ENCODE measurements at places on chromosomes 1 and 21.

DNA sequence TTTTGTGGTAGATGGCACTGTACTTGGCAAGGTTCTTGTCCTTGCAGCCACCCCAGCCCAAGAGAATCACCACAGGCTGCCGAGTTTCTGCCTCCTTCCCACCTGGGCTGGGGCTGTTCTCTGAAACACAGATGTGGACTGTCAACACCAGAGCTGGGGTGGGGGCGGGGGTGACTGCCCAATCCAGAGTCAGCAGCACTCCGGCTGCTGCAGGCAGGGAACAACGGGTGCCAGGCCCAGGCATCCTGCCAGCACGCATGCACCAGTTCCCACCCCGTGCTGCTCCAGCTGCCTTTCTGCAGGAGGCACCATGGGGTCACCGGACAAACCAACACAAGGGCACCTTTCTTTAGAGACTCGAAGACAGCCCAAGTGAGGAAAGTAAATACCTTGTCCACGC lies 14.1 kb downstream of the TMEM53 start:
- no peak overlapping the region for H3K4me3 ChIP-seq
- no peaks in the 10 kb centered on the region for H3K4me1 ChIP-seq
- H3K27ac ChIP-seq, result no peak overlapping the region
- H3K27me3 ChIP-seq, result no peaks in the 10 kb centered on the region
- DNase-seq, result no peak

GRCh38 chr1:222454782-222455181 lies 93.1 kb downstream of the HHIPL2 start:
- no peaks in the 10 kb centered on the region for H3K27me3 ChIP-seq
- no peak overlapping the region for H3K27ac ChIP-seq
- no peaks in the 10 kb centered on the region for H3K4me1 ChIP-seq

GRCh38 chr21:38830671-38831525 lies 25.2 kb downstream of the ETS2 start:
- H3K27me3 ChIP-seq, result no peaks in the 10 kb centered on the region
- H3K27ac ChIP-seq, result no peak overlapping the region
- no peak overlapping the region for H3K4me3 ChIP-seq

DNA sequence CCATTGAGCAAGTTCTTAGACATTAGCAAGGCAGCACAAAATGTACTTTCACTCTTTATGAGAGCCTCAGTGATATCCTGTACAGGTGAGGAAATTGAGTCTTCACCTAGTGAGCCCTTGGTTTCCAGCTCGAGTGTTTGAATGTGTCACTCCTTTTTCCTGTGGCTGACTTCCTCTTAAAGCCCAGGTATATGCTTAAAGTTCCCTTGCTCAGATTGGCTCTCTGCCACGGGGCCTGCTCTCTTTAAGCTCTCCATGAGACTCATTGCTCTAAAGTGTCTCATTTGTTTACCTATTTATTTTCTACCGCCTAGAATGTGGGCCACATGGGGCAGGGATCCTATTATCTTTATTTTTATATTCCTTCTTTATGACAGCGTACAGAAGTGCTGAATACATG lies 324.9 kb downstream of the SIPA1L2 start:
- H3K4me3 ChIP-seq, result no peak overlapping the region
- no peak for DNase-seq
- H3K27ac ChIP-seq, result no peak overlapping the region

DNA sequence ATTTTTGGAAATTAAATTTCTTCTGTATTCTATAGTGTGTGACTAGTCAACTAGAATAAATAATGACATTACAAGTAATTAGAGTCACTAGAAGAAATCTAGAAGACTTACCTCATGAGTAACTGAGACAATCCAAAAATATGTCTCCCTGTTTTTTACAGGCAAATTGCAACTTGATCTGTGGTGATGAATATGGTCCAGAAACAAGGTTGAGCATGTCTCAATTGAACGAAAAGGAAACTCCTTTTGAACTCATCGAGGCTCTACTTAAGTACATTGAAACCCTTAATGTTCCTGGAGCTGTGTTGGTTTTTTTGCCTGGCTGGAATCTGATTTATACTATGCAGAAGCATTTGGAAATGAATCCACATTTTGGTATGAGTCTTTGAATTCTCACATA lies 36.7 kb downstream of the DHX9 start:
- H3K4me1 ChIP-seq, result no peaks in the 10 kb centered on the region
- H3K27me3 ChIP-seq, result no peaks in the 10 kb centered on the region
- no peak overlapping the region for H3K4me3 ChIP-seq
- DNase-seq, result no peak
- H3K27ac ChIP-seq, result no peak overlapping the region

- no peaks in the 10 kb centered on the region for H3K27me3 ChIP-seq
- no peak for DNase-seq
- H3K4me3 ChIP-seq, result no peak overlapping the region
- peaks cover 7% of the 10 kb centered on the region for H3K4me1 ChIP-seq
Observed at GRCh38 chr1:20154301-20154831, 15.2 kb downstream of the PLA2G2F start.

DNA sequence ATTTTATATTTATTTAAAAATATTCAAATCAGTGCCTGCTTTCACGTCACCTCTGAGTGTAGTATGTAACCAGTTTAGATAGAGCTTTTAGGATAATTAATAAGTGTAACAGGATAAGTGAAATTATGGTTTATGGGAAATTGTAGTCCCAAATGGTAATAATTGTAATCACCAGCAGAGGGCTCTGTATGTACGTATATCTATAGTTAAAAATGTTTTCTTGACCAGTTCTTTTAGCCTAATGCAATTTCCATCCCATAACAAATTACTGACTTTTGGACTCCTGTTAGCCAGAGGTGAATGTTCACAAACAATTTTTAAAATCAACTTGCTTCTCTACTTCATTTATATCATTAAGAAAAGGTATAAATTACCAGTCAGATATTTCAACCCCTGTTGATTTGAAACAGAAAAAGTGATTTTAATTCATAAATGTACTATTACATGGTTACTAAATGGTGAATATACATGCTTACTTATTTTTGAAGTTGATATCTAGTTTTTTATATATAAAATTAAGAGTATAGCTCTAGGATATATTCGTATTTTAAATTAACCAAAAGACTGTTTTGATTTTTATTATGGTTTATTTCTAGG lies 25.3 kb downstream of the SLC30A7 start:
- no peak overlapping the region for H3K4me3 ChIP-seq
- peaks cover 2% of the 10 kb centered on the region for H3K36me3 ChIP-seq
- H3K4me1 ChIP-seq, result no peaks in the 10 kb centered on the region
- no peak overlapping the region for H3K27ac ChIP-seq
- no peak for DNase-seq
- no peaks in the 10 kb centered on the region for H3K27me3 ChIP-seq

- H3K27ac ChIP-seq, result no peak overlapping the region
- no peak overlapping the region for H3K4me3 ChIP-seq
- peaks cover 3% of the 10 kb centered on the region for H3K4me1 ChIP-seq
- no peaks in the 10 kb centered on the region for H3K36me3 ChIP-seq
Observed at GRCh38 chr21:45831991-45832740, 149.4 kb upstream of the COL6A1 start.

- DNase-seq, result no peak
- no peak overlapping the region for H3K27ac ChIP-seq
- H3K36me3 ChIP-seq, result no peaks in the 10 kb centered on the region
- no peaks in the 10 kb centered on the region for H3K27me3 ChIP-seq
- no peak overlapping the region for H3K4me3 ChIP-seq
Observed at GRCh38 chr21:38729291-38729690, 76.4 kb upstream of the ETS2 start.

GRCh38 chr1:70195342-70195741 lies 10.0 kb downstream of the LRRC40 start:
- H3K27me3 ChIP-seq, result no peaks in the 10 kb centered on the region
- DNase-seq, result no peak
- H3K4me1 ChIP-seq, result no peaks in the 10 kb centered on the region
- H3K27ac ChIP-seq, result no peak overlapping the region

DNA sequence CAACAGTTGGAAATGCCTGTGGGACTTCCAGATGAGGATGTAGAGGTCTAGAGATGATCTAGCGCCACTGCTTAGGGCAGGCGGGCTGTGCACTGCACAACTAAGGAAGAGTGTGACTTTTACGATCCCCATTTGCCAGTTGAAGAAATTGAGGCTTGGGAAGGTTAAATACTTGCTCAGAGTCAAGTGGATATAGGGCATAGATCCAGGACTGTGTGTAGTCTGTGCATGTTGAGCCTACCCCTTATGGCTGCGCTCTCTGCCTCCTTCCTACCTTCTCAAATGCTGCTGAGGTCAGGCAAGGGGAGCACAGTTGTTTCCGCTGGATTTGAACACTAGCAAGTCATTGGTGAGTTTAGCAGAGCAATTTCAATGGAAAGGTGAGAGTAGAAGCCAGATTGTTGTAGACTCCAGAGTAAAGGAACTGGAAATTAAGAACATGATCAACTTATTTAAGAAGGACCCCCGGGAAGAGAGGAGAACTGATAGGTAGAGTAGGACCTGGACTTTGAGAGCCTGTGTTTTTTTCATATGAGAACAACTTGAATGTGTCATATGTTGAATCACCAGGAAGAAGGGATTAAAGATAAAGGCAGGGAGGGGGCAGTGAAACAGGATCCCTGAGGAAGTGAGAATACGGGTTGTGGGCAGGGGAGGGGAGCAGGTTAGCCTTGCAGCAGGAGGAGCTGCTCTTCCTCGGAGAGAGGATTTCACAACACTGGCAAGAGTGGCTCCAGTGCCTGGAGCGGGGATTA lies 2.7 kb downstream of the CAPN2 start:
- peaks cover 15% of the 10 kb centered on the region for H3K27me3 ChIP-seq
- peaks cover 3% of the 10 kb centered on the region for H3K4me1 ChIP-seq
- H3K4me3 ChIP-seq, result no peak overlapping the region
- H3K36me3 ChIP-seq, result no peaks in the 10 kb centered on the region
- no peak for DNase-seq
- H3K27ac ChIP-seq, result no peak overlapping the region

DNA sequence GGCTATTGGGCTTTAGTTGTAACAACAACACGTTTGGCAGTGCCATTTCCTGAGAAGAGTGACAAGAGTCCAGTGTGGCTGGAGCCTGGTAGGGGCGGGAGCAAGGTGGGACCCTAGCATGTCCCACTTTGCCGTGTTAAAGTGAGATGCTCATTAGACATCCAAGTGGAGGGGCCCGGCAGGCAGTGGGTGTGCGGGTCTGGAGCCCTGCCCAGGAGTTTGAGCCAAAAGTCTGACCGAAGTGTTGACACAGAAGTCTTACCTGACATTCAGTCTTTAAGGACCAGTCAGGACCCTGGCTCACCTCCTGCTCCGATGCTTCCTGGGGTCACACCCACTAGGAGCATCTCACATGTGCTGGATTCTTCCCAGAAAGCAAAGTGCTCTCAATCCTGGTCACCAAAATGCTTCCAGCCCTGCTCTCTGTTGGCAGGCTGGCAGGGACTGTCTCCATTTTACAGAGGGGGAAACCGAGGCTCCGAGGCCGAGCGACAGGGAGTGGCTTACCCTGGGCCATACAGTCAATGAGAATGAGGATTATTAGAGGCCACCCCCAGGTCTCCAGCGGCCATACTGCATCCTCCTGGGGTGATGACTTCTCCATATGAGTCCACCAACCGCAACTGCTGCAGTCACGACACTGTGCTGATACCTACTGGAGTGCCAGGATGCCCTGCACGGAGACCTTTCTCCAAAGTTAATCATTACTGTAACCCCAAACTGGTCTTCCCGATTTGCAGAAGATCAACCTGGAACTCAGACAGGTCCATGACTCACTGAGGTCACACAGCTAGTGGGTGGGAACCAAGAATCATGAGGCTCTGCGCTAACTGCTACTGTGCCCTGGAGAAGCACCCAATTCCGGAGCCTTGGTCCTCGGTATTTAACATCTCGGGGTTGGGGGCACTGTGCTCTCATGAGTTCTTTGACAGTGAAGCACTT lies 112.7 kb downstream of the PRDM2 start:
- DNase-seq, result no peak
- H3K4me1 ChIP-seq, result no peaks in the 10 kb centered on the region
- no peaks in the 10 kb centered on the region for H3K36me3 ChIP-seq
- no peaks in the 10 kb centered on the region for H3K27me3 ChIP-seq

DNA sequence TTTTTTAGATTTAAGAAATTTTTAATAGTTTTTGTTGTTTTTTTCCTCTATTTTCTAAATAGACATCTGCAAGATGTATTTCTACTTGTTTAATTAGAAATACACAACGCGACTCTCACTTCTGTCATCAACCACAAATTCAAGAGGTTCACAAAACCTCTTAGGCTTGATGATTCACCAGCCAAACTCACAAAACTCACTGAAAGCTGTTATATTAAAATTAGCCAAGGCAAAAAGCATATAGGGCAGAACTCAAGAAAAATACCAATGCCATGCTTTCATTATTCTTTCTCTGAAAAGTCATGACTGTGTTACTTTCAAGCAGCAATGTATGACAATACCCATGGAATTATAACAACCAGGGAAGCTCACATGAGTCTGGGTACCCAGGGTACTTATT lies 487.0 kb upstream of the RGS18 start:
- H3K27ac ChIP-seq, result no peak overlapping the region
- no peak overlapping the region for H3K4me3 ChIP-seq
- DNase-seq, result no peak
- H3K27me3 ChIP-seq, result no peaks in the 10 kb centered on the region
- no peaks in the 10 kb centered on the region for H3K36me3 ChIP-seq
- H3K4me1 ChIP-seq, result no peaks in the 10 kb centered on the region

DNA sequence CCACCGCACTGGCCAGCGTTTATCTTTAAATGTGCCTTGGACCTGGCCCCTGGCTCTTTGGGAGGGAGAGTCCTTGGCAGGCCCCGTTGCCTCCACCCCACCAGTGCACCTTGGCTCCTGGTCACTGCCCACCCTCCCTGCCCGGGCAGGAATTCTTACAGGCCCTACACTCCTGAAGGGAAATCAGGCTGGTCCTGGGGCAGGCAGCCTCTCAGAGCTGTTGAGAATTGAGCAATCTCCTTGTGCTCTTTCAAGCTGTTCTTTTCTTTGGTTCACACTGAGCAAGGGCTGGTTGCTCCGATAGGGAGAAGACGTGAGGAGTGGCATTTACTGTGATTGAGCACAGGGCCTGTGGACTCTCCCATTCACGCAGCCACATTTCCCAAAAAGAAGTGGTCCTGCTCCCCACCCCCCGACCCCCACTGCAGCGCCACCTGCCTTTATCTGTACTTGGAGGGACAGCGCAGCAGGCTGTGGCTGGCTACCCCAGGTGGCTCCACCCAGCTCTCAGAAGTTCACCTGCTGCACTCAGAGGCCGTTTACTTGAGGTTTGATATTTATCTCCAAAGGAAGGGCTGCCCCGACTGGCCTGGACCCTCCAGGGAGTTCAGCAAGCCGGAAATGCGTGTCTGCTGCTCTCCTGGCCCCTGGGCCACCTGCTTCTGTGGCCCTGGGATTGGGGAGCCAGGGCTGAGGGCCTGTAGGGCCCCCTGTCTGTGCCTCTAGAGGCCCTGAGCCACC lies 47.8 kb downstream of the SKI start:
- no peak for DNase-seq
- no peak overlapping the region for H3K27ac ChIP-seq
- no peak overlapping the region for H3K4me3 ChIP-seq
- peaks cover 20% of the 10 kb centered on the region for H3K4me1 ChIP-seq

GRCh38 chr1:118921994-118922393 lies 66.1 kb downstream of the TBX15 start:
- H3K4me3 ChIP-seq, result no peak overlapping the region
- DNase-seq, result no peak
- H3K27ac ChIP-seq, result no peak overlapping the region
- H3K27me3 ChIP-seq, result no peaks in the 10 kb centered on the region
- H3K4me1 ChIP-seq, result no peaks in the 10 kb centered on the region

Measured in iPS DF 6.9 (cell line).